ENCODE measurements at places on chromosomes 3 and 15. TPM values are rescaled to one million over a fixed set of nuclear protein-coding genes. Genes with fewer than 3 reads are reported as not detected.

Gene GOLGA6L7
- total RNA-seq = not detected

Gene ARL14
- 0.35 TPM for total RNA-seq

Gene CNOT10
- 26.3 TPM for total RNA-seq

Gene IQCF5
- total RNA-seq = not detected

Gene GABRR3
- not detected for total RNA-seq

Gene LRRC3B
- total RNA-seq = not detected

Gene FMN1
- 0.46 TPM for total RNA-seq

Gene SAMD7
- not detected for total RNA-seq

Gene RAB8B
- 11.6 TPM for total RNA-seq

Gene EFCC1
- 0.02 TPM for total RNA-seq

Gene GOLGA6D
- not detected for total RNA-seq

Gene ITIH1
- total RNA-seq = not detected

Gene LINGO1
- 9.9 TPM for total RNA-seq

Gene PPP2R3A
- total RNA-seq = 2.9 TPM

Gene CA12
- total RNA-seq = 187 TPM

Gene GMNC
- total RNA-seq = not detected

Gene AGTR1
- 0.70 TPM for total RNA-seq

Gene FGF7
- not detected for total RNA-seq

Gene GOLGA6L4
- total RNA-seq = 0.60 TPM

Gene NTRK3
- 24.5 TPM for total RNA-seq

Gene SEMA3F
- 20.9 TPM for total RNA-seq

Gene ACOX2
- 8.8 TPM for total RNA-seq

Gene SLC38A3
- total RNA-seq = 0.15 TPM

Gene CCDC50
- total RNA-seq = 26.2 TPM

Gene CFAP100
- total RNA-seq = not detected

Gene TRPM1
- not detected for total RNA-seq

Gene GOLGA6B
- not detected for total RNA-seq

Gene TTLL3
- 5.5 TPM for total RNA-seq

Gene ARPIN
- total RNA-seq = 11.6 TPM

Gene THAP10
- 4.1 TPM for total RNA-seq
